SK-N-MC (cell line): ENCODE measurements at places on chromosomes 5 and 9.

- DNase-seq, result no peak
Observed at GRCh38 chr9:121353241-121354061, 16.6 kb downstream of the STOM start.

DNA sequence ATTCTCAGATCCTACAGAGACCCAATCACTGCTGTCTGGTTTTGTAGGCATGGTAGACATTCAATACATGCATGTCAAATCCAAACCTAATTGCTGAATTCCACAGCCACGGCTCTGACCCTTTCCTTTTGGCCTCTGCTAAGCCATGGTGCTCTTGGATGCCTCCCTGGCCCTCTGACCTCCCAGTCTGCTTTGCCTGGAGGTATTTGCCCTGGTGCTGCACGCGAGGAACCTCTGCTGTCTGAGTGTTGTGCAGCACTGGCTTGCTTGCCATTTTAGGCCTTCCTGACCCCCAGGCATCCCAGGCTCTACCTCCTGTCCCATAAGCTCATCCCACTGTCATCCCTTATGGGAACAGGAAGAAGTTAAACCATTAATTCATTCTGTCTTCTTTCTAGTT is 60.9 kb downstream of the DOCK2 start:
- DNase-seq, result no peak

DNA sequence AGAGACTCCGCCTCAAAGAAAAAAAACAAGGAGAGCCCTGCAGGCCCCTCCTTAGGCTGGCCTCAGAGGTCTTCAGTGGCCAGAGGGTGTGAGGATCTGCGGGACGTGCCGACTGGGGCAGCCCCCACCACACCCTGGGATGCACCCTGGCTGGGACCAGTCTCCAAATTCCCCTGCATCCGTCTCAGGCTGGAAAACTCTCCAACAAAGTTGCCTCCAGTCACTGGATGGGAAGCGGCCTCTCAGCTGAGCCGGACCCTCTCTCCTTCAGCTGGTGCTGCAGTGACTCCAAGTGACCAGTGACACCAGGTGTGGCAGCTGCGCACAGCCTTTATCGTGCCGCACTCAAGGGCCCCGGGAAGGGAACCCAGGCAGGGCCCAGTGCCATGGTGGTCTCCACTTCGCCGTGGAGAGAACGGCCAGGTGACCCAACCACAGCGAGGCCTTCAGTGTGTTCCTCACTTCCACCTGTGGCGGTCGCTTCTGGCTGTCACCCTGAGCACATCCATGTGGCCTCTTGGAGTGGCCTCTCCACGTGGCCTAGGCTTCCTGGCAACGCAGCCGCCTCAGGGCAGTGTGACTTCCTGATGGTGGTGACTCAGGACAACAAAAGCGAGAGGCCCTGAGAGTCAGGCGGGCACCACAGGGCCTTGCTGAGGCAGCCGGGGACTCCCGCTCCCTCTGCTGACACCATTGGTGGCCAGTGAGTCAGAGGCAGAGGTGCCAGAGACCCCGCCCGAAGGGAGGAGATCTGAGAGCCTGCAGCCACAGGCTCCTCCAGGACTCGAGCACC is 19.3 kb upstream of the CAMSAP1 start:
- DNase-seq, result no peak

GRCh38 chr5:60092671-60093422 is 199.3 kb upstream of the PDE4D start:
- DNase-seq, result no peak

DNA sequence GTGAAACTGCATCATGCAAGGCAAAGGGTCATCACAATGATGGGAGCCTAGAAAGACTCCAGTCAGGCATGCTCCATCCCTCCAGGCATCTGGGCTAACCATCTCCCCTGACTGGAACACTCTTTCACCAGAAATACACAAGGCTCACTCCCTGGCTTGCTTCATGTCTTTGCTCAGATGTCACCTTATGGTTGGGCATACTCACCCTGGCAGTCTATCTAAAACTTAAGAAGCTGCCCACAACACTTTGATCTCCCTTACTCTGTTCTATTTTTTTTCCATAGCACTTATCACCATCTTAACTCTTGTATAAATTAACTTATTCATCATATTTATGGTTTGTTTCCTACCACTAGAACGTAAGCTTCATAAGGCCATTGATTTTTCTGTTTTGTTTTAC is 90.0 kb downstream of the SPEF2 start:
- DNase-seq, result no peak

DNA sequence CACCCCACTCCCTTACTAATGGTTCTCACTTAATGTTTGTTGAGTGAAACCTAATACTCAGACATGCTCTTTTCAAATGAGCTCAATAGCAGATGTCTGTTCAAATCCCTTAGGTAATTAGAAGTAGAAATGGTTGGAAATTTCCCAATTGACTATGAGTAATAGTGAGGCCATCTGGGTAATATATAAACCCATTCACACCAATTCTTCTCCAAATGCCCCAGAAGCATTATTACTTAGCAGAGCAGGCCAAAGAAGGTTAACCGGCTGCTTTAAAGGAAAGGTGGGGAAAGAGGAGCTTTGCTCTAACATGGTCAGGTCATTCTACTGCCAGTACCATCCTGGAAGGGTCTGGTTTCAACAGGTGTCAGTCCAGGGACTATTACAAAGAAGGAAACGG is 119.5 kb upstream of the MTAP start:
- DNase-seq, result no peak

- DNase-seq, result no peak
Observed at GRCh38 chr9:87469793-87470465, 27.7 kb upstream of the DAPK1 start.

- no peak for DNase-seq
Observed at GRCh38 chr5:136999787-137000186, 499.3 kb downstream of the SPOCK1 start.

DNA sequence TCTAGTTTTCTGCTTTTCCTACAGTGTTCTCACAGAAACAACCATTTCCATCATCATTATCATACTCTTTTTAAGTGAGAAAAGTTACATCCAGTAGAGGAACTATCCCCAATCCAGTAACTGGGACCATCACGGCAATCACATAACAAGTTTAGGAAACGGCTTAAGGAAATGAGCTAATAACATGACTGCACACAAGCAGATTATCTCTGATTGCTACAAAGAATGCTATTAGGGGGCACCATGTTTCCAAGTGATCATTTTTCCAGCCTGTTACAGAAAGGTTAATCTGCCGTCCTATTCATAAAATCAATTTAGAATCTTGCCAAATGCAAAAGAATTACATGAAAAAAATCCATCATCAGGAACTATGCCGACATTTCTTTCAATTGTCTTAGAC is 94.6 kb downstream of the EFNA5 start:
- no peak for DNase-seq

GRCh38 chr9:37218800-37219425 is 98.5 kb downstream of the ZCCHC7 start:
- DNase-seq, result no peak

GRCh38 chr5:94309141-94309540 is 309.3 kb downstream of the KIAA0825 start:
- no peak for DNase-seq

GRCh38 chr9:71675857-71676165 is 92.5 kb downstream of the CEMIP2 start:
- DNase-seq, result no peak

DNA sequence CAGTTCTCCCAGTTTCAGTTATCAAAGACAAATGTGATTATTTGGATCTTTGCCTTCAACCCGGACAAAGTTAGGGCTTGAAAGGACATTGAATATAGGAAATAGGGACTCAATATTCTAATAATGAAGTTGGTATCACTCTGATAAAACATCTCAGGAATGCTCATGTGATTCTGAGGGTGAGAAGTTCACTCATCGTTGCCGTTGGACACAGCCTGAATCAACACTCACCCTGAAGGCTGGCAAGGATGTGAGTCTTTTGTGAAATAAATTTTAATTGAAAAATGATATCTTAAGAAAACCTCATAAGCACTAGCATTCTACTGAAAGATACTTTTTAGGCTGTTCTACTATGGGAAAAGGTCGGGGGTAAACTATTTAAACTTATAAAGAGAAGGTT is 44.8 kb upstream of the C9orf72 start:
- DNase-seq, result no peak

DNA sequence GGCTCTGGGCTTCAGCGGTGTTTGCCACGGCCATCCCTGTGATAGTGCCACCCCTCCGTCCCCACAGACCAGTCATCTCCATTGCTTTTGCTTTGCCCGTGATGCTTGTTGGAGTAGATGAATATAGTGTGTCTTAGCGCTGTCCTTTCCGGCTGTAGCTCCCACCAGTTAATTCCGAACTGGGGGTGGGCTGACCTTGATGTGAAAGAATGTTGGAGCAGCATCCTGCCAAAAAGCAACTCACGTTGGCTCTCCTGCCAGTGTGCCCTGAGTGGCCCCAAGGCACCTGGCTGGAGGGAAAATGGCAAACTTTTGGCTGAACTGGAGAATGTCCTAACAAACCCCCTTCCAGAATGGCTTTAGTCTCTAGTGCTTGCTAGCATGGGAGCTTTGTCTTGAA is 20.0 kb downstream of the CLTA start:
- no peak for DNase-seq

GRCh38 chr9:123544007-123544827 is 188.2 kb downstream of the CRB2 start:
- peak; percentile 22 for DNase-seq

DNA sequence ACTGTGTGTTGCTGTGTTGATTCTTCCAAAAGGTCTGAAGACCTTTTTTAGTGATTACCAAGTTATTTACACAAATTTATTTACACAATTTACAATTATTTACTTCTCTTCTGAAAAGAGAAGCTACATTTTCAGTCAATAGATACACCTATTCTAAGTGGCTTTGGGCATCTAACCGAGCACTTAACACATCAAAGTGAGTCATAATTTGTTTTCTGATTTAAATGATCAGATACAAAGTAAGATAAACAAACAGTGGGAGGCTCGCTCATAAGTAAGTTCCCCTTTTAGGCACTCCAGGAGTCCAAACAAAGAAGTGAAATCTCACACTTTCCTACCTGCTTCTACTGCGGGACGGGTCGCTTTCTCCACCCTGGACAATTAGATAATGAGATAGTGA is 90.2 kb downstream of the APBA1 start:
- no peak for DNase-seq

DNA sequence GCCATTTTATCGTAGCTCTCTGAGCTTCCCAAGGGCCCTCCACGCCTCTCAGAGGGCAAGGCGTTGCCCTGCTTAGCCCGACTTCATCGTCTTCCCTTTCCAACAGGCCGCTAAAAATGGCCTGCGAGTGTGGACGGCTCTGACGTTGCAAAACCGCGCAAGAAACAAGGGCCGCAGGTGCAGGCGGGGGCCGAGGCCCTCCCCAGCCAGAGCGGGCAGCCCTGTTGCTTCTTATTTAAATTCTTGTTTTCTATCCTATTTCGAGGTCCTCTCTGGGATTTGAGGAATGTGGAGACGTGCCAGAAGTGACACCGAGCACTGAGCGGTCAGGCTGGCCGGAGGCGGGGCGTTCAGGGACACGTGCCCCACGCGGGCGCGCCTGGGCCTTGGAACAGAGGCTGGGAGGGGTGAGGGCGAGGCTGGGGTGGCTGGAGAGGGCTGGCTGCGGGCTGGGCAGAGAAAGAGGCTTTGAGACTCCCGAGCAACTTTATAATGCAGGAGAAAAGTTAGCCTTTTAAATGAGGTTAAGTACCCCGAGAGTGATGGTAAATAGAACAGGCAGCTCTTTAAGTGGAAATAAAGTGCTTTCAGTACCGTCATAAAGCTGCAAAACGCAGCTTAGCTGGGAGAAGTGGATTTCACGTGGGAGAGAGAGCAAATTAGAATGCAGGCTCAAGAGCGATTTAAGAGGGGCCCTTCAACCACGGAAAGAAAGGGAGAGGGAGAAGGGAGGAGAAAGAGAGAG is 243.6 kb downstream of the AUH start:
- no peak for DNase-seq

DNA sequence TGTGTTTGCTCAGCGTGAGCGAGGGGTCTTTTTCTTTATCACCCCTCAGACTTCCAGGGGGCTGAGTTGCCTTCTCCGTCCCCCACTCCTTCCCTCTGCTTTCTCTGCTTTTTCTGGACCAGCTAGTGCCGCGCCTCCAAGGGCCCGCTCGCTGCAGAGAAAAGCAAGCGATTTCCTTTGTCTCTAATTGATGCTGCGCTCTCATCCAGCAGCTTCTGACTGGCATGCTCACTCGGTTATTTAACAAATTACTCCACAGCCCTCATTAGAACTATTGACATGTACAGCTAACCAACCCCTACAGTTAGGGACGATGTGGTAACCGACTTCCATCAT is 288.0 kb downstream of the ELAVL2 start:
- DNase-seq, result no peak

GRCh38 chr5:39816156-39816845 is 391.5 kb upstream of the DAB2 start:
- DNase-seq, result no peak
